Esophagus muscularis mucosa (tissue), 4 donors: ENCODE measurements at places on chromosomes 7 and 10. TPM values are rescaled to one million over a fixed set of nuclear protein-coding genes. Genes with fewer than 3 reads are reported as not detected.

GRCh38 chr10:132146271-132146671, 40.5 kb upstream of the DPYSL4 start:
- no peak for DNase-seq

- DNase-seq: no peak
These were observed 273.6 kb upstream of the KLF6 start for GRCh38 chr10:4058514-4059029.

DNA sequence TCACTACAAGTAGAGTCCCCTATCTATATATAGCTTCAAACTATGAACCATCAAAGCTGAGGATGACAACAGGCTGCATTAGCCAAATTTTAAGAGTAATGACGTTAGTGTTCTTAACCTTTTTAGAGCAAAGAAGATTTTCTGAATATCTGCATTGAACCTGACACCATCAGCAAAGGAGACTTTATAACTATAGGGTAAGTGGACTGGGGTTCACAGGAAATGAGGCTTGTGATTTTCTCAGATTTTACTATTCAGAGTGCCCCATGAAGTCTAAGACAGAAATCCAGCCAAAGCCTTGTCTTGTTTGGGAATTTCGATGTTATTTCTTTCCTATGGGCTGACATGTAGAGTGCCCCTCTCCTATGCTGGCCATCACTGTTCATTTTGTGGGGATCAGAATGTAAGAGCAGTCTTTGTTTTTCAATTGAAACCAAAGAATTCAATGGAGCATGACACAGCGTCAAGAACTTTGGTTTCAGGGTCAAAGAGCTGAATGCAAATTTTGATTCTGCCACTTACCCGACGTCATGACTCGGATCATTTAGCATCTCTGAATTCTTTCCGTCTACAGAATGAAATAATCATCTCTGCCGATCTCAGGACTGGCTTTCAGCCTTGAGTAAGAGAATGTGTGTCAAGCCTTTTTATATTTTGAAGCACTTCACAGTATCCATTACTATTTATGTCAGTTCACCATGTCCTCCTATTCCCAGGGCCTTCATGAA, 52.7 kb downstream of the DENND11 start:
- no peak for DNase-seq

DNA sequence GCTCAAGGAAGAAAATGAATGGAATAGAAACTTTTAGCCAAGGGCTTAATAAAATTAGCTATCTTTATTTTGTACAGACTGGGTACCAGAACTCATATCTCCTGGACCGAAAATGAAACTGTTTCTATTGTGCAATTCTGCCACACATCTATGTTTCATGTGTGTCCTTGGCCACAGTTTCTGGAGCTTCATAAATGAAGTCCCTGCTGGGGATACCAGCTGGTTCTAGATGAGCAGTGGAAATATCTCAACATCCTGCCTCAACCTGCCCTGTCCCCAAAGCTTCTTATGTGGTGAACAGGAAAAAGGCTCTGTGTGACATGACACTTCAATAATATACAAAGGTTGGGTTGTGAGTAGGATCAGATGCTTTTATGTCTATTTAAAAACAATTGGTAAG, 310.1 kb upstream of the SORCS1 start:
- DNase-seq: no peak

GNG11 gene
- 19.9 TPM for total RNA-seq

ADAM22 gene
- 1.0 TPM for total RNA-seq
